ENCODE measurements at places on chromosomes 12 and 14.

- no peak for DNase-seq
Observed at GRCh38 chr12:59055204-59055860, 135.0 kb upstream of the LRIG3 start.

- DNase-seq: no peak
Observed at GRCh38 chr14:99968191-99968920, 96.9 kb upstream of the EVL start.

GRCh38 chr12:25752710-25753309 is 199.7 kb upstream of the LMNTD1 start:
- no peak for DNase-seq

DNA sequence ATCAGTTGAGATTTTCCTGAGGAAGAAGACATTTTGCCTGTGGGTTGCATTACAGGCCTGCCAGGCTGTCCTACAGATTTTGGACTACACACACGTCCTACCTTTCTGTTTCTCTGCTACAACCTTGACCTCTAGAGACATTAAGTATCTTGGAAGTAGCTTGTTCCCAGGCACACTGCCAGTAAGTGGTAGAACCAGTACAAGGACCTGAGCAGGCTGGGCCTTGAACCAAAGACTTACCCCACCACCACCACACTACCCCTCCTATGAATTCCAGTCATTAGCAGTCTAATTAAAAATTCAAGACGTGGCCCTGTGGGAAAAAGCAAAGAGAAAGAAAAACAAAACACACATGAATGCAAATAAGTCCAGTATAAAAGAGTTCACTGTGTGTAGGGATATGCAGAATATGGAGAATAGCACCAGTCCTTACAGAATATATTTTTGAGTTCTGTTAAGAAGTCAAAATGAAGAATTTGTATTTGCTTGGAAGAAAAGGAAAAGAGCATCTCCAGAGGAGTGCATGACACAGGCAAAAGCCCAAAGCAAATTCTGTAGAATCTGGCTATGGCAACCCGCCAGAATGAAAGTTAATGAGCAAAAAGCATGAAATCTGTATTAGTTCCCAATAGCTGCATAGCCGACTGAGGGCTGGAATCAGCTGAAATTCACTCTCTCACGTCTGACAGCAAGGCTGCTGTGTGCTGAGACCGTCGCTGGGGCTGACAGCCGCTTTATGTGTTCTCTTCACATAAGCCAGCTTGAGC is 74.3 kb upstream of the ST8SIA1 start:
- no peak for DNase-seq

GRCh38 chr14:21993070-21993469 is 319.5 kb upstream of the OR4E1 start:
- no peak for DNase-seq

- DNase-seq: no peak
Observed at GRCh38 chr12:26162905-26163304, 32.5 kb upstream of the SSPN start.
